Activated CD4-positive, alpha-beta memory T cell treated with anti-CD3 and anti-CD28 coated beads, Interleukin-2, amount 10 ng/mL, durations not matched to agents 7 days and 5 days (primary cell): ENCODE measurements at places on chromosomes 13 and 19. TPM values are rescaled to one million over a fixed set of nuclear protein-coding genes. Genes with fewer than 3 reads are reported as not detected.

DNA sequence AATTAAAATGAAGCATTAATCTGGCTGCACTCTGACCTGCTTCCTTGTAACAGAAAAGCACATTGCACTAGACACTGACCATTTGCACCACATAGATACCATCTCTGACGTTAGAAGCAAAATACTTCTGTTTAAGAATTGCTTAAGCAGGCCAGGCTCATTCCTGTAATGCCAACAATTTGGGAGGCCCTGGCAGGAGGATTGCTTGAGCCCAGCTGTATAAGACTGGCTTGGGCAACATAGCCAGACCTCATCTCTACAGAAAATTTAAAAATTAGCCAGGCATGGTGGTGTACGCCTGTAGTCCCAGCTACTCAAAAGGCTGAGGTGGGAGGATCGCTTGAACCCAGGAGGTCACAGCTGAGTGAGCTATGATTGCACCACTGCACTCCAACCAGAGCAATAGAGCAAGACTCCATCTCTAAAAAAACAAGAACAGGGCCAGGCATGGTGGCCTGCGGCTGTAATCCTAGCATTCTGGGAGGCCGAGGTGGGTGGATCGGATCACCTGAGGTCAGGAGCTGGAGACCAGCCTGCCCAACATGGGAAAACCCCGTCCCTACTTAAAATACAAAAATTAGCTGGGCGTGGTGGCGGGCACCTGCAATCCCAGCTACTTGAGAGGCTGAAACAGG is 7.0 kb upstream of the TLE6 start:
- no peak for DNase-seq
- no peak overlapping the region for H3K4me3 ChIP-seq
- no peaks in the 10 kb centered on the region for H3K36me3 ChIP-seq
- peaks cover 5% of the 10 kb centered on the region for H3K4me1 ChIP-seq

GRCh38 chr19:8194528-8195267 is 14.5 kb upstream of the CERS4 start:
- DNase-seq: peak; percentile 82
- H3K4me1 ChIP-seq: peaks cover 46% of the 10 kb centered on the region
- peak overlapping the region; percentile 99 for H3K27ac ChIP-seq
- H3K36me3 ChIP-seq: peaks cover 2% of the 10 kb centered on the region

The DACT3 gene
- 0.15 TPM for total RNA-seq

DNA sequence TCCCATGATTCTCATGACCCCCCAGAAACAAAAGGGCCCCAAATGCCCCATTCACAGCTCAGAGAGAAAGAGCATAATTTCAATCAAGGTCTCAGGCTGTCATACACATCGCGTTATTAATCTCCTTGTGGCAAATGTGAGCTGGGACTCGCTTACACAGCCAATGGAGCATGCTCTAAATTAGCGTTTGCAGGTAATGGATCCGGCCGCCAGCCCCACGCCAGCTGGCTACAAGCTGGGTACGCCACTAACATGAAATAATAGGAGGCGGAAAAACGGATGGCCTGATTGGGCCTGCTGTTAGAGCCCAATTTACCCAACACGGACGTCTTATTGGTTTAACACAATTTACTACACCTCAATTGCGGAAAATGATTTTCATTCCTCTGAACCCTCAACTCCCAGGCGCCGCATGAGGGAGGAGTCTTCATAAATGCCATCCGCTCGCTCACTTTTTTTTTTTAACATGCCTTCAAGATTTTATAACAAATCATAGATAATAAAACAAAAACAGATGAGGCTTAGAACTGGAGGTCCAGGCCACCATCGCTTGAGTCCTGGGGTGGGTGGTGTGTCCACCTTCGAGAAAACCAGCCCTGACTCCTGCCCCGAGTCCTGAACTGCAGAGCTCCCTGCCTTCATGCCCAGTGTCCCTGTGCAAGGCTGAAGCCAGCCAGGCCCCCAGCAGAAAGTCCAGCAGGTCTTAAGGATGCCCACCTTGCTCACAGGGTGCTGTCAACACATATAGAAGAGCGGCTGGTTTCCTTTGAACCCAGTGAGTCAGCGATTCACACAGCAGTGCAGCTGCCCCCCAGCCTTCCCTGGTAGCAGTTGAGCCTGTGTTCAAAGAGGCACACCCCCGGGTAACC is 62.1 kb downstream of the PEPD start:
- peaks cover 2% of the 10 kb centered on the region for H3K4me1 ChIP-seq
- no peak overlapping the region for H3K27ac ChIP-seq
- DNase-seq: no peak
- H3K27me3 ChIP-seq: no peaks in the 10 kb centered on the region
- H3K36me3 ChIP-seq: no peaks in the 10 kb centered on the region

DNA sequence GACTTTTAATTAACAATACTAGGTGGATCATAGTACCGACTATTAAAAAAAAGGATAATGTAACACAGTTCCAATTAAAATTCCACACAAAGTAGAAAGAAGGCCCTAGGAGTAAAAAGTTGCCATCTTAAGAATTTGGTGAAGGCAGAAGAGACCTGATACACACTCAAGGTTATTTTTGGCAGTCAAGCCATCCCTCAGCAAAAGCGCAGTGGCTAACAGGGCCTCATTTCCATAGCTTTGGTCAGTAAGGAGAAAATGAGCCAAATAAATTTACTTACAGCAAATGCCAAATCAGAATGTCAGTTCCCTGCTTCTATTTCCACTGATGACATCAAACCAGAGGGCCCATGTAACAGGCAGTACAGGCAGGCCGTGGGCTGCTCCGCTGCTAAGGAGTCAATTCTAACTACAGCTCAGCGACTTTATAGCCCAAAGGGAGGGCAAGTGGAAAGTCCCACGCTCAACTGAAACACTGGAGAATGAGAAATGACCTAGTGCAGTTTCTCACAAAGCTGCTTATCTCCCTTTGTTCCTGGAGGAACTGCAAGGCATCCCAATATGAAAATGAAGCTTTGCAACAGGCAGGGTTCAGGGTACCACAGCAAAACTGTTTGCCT is 6.3 kb downstream of the ARGLU1 start:
- H3K27me3 ChIP-seq: no peaks in the 10 kb centered on the region
- H3K36me3 ChIP-seq: peaks cover 51% of the 10 kb centered on the region
- H3K4me1 ChIP-seq: peaks cover 63% of the 10 kb centered on the region
- peak; percentile 25 for DNase-seq
- peak overlapping the region; percentile 5 for H3K27ac ChIP-seq
- H3K4me3 ChIP-seq: no peak overlapping the region

- peak; percentile 74 for DNase-seq
- peak within 1 kb of the TSS; percentile 84 for H3K4me3 ChIP-seq
- no peaks in the 10 kb centered on the region for H3K27me3 ChIP-seq
- peaks cover 3% of the 10 kb centered on the region for H3K36me3 ChIP-seq
- H3K4me1 ChIP-seq: peaks cover 44% of the 10 kb centered on the region
Measured at GRCh38 chr19:35935911-35936737, at the start of gene LRFN3. Gene LRFN3 (plus strand): TSS chr19:35936374. CDS start chr19:35939426, 3,052 bp downstream.

DNA sequence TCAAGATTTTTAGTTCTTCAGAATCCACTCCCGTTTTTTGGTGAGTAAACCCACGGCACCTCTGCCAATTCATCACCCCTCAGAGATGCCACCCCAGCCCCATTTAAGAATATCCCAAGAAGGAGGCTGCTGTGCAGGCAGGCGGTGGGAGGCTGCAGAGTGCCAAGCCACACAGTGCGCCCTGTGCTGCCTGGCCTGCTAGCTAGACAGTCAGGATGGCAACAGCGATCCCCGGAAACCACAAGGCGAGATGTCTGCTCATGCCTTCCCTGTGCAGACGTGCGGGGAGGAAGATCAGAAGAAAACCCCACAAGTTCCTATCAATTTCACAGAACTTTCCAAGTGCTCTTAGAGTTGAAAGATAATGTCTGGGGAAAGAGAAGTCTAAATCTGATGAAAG is 64.8 kb upstream of the GPR183 start:
- no peaks in the 10 kb centered on the region for H3K27me3 ChIP-seq
- peak overlapping the region; percentile 18 for H3K4me3 ChIP-seq
- H3K27ac ChIP-seq: peak overlapping the region; percentile 53
- DNase-seq: peak; percentile 50
- H3K36me3 ChIP-seq: peaks cover 69% of the 10 kb centered on the region
- H3K4me1 ChIP-seq: peaks cover 87% of the 10 kb centered on the region

The C13orf42 gene
- total RNA-seq: not detected

The LILRB3 gene
- total RNA-seq: 5.3 TPM

DNA sequence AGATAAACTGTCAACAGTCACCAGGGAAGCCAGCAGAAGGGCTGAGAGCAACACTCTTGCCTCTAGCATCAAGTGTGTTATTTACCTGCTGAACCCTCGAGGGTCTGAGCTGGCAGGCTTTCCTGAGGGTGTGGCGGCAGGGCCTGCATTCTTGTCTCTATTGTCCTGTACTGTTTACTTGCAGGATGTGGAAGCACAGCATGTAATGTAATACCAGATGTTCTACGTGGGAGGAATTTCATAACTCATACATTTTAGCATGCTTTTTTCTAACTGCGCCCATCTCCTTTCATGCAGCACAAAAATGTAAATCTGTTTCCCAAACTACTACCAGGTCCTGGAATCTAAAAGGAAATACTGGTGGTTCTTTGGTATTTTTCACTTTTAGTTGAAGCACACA is 153.1 kb downstream of the RGCC start:
- no peak for DNase-seq
- no peaks in the 10 kb centered on the region for H3K4me1 ChIP-seq
- H3K27ac ChIP-seq: no peak overlapping the region
- H3K4me3 ChIP-seq: no peak overlapping the region
- H3K36me3 ChIP-seq: peaks cover 9% of the 10 kb centered on the region

DNA sequence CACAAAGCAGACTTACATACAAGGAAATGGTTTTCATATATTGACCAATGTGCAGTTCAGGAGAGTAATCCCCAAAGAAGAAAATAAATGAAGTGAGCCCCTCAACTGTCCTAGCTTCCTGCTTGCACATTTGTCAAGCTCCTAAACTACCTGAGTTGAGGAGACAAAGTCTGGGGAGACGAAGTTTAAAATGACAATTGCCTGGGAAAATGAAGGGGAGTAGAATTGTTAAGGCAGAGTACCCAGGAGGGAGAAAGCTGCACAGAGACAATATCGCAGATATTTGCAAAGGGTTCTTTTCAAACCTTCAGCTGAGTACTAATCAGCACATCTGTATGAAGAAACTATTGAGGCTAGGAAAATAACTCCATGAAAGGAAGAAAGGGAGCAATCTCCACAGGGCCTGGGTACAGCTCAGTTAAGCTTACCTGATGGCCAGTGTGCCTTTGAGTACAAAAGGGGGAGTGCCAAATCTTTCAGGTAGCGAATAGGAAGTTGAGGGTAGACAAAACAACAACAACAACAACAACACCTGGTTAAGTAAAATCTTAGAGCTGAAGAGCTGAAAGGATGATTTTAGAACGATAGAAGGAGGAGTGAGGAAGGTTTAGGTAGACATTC is 1700.1 kb upstream of the PRR20A start:
- H3K4me3 ChIP-seq: no peak overlapping the region
- H3K27ac ChIP-seq: no peak overlapping the region
- no peaks in the 10 kb centered on the region for H3K27me3 ChIP-seq
- DNase-seq: no peak
- H3K4me1 ChIP-seq: no peaks in the 10 kb centered on the region
- no peaks in the 10 kb centered on the region for H3K36me3 ChIP-seq

The PDE4C gene
- 0.13 TPM for total RNA-seq

DNA sequence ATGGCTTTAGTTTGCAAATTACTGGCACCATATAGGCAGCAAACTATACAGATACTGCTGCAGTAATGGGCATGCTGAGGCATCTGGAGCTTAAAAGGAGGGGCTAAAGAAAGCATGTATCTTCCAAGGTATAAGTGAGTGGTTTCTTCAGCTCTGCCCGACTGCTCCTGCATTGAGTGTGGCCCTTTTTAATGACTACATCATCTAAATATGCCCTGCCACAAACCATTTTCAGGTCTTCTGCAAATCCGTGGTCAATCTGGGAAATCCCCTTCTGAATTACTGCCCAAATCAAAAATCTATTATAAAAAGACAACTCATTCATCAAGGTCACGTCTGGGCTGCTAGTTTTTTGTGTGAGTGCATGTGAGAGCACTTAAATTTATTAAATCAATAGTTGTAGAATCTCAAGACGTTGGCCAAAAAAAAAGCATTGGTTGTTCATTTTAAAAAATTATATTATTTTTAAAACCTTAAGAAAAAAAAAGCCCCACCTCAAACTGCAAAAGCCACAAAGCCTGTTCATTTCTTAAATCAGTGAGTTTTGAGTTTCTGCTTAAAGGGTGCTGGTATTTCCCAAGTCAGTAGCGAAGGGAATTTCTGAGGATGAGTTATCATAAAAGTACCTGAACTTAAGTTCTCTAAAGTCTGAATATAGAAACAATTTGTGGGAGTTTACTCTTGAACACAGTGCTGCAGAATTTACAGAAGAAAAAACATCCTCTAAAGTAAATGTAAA is 16.3 kb downstream of the LCP1 start:
- DNase-seq: no peak
- no peaks in the 10 kb centered on the region for H3K27me3 ChIP-seq
- peaks cover 86% of the 10 kb centered on the region for H3K4me1 ChIP-seq
- H3K4me3 ChIP-seq: peak overlapping the region; percentile 38

DNA sequence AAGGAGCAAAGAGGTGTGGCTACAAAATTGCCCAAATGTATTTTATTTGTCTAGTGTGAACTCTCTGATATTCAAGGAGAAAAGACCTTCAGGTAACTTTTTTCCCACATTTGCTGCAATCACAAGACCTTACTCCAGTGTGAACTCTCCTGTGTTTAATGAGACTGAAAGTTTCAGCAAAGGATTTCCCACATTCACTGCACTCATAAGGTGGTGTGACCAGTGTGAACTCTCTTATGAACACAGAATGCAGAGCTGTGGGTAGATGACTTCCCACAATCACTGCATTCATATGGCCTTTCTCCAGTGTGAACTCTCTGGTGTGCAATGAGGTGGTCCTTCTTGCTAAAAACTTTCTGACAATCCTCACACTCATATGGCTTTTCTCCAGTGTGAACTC is 16.4 kb downstream of the ZNF814 start:
- H3K4me1 ChIP-seq: no peaks in the 10 kb centered on the region
- DNase-seq: no peak
- no peak overlapping the region for H3K4me3 ChIP-seq
- peaks cover 79% of the 10 kb centered on the region for H3K36me3 ChIP-seq
- H3K27me3 ChIP-seq: no peaks in the 10 kb centered on the region
- no peak overlapping the region for H3K27ac ChIP-seq

DNA sequence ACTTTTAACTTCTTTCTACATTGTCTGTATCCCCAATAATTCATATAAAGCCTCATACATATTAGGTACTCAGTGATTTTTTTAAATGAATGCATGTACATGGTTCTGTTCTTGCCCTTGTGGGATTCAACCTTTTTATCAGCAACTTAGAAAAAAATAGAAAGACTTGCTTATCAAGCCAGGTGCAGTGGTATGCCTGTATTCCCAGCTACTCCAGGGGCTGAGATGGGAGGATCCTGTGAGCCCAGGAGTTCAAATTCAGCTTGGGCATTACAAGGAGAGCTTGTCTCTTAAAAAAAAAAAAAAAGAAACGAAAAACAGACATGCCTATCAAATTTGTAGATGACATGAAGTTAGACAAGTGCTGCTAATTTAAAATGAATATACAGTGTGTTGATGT is 54.2 kb upstream of the MYCBP2 start:
- H3K4me1 ChIP-seq: no peaks in the 10 kb centered on the region
- H3K27ac ChIP-seq: no peak overlapping the region
- H3K36me3 ChIP-seq: no peaks in the 10 kb centered on the region
- peaks cover 5% of the 10 kb centered on the region for H3K27me3 ChIP-seq
- no peak for DNase-seq

GRCh38 chr13:106096661-106097092 is 438.8 kb downstream of the EFNB2 start:
- H3K4me3 ChIP-seq: no peak overlapping the region
- no peaks in the 10 kb centered on the region for H3K36me3 ChIP-seq
- no peaks in the 10 kb centered on the region for H3K27me3 ChIP-seq
- no peaks in the 10 kb centered on the region for H3K4me1 ChIP-seq
